Keratinocyte (primary cell): ENCODE measurements at places on chromosomes 5 and 9.

DNA sequence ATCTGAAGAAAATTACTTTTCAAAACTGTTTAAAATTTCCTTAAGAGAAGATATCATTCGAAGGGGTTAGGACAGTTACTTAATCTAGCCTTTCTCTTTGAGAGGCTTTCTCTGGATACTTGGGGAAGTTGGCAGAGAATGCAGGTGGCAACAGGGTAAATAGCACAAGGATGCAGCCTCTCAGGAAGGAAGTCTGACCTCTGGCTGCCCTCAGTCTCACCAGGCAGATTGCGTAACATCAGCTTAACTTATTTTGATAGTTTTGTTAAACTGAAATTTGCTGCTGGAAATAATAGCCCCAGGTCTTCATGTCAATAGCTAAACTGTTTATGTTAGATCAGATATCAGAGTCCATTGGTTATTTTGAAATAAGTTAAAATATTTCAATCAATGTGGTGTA, 20.4 kb downstream of the CCDC192 start:
- no peak for DNase-seq

GRCh38 chr9:130634191-130634768, 30.1 kb upstream of the PRDM12 start:
- DNase-seq = no peak

- DNase-seq = no peak
Observed at GRCh38 chr9:110745676-110746075, 77.1 kb downstream of the MUSK start.

DNA sequence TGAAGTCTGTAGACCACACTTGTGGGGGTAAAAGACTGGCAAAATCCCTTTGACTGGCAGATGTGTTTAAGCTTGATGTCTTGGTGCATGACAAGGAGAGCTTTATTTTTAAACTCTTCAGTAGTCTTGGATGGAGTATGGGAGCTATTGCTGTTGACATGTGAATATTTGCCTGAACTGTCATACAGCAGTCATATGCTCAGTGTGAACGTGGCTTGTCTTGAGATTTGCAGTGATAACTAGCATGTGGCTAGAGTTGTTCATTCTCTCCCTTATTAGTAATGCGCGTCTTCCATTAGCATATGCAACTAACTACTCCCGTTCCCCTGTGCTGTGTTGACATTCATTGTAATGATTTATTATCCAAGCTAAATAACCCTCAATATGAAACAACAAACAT, 523.6 kb upstream of the WWC1 start:
- DNase-seq = no peak

DNA sequence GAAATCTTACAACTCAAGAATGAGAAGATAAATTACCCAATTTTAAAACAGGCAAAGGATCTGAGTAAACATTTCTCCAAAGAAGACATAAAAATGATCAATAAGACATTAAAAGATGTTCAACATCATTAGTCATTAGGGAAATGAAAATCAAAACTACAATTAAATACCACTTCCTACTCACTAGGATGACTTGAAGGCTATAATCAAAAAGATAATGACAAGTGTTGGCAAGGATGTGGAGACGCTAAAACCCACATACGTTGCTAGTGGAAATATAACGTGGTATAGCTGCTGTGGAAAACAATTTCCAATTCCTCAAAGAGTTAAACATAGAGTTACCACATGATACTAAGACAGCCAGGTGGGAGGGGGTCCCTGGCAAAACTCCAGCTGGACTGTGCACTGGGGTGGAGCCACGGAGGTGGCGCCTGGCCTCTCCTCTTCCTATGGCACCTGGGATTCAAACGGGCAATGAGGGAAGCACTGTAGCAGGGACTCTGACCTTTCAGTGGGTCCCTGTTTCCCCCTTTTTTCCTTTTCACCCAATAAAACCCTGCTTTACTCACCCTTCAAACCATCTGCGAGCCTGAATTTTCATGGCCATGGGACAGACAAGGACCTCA, 5.9 kb downstream of the ARSB start:
- no peak for DNase-seq

DNA sequence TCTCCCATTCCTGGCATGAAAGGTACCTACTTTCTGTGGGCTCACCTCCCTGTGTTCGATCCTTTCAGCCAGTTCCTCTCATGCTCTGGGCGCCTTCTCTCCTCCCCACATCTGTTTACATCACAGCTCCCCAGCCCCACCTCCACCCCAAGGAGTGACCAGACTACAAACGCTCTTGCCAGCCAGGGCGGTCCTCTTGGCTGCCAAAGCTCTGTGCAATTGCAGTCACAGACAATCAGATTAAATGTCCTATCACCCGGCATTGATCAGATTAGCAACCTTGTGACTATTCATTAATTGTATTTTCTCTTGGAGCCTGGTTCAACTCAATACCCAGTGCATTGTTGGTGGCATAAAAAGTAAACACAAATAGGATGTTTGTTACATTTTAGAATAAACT, 211.2 kb upstream of the TBCA start:
- no peak for DNase-seq

- DNase-seq = no peak
Observed at GRCh38 chr5:10130881-10131280, 118.8 kb downstream of the ATPSCKMT start.

DNA sequence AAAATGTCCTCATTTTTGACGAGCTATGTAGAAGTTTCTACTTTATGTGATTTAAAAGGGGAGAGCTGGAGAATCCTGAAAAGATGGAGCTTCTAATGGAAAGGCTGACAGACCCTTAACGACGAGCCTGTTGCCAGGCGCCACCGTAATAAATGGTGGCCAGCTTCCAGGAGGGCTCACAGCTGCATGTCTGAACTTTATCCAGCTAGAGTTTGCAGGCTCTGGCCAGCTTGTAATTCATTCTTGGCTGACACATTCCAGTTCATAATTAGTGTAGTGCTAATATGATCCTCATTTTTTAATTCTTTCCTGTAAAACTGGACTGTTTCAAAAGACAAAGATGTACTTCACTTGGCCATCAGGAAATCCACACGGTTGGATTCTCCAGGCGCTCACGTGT, 246.7 kb downstream of the GAS1 start:
- DNase-seq = no peak

DNA sequence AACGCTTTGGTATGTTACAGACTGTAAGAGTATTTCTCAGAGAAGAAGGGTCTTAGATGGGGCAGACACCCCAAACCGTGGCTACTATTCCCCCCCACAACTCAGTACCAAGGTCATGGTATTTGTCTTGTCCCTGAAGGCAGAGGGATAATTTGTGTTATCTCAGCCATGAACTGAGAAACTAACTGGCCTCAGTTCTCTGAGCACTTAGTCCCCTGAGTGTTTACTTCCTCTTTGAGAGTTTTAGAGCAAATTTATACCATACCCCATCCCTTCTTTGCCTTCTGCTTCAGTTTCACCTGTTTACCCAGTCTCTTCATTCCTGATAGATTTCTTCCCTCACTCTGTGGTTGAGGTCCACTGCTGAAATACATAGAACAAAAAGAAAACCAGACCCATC, 183.9 kb downstream of the LRRC70 start:
- DNase-seq = no peak
